Stimulated activated naive CD4-positive, alpha-beta T cell (primary cell): ENCODE measurements at places on chromosomes 6 and 20.

- DNase-seq: peak; percentile 23
These were observed 646 bp downstream of the HMGA1 start for GRCh38 chr6:34237316-34237721.

DNA sequence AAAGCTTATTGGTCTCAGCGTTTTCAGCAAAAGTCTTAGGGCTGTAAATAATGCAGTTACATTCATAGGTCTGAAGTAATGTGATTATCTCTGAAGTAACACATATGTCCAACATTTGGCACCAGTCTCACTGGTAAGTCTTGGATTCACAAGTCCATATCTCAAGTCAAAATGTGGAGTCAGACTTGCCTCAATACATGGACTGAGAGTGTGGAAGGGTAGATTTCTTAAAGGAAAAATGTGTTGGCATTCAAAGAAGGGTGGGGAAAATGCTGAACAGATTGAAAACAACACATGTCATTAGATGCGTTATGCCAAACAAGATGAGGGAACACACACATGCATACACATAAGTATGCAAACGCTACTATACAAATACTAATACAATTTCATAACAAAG, 989.0 kb upstream of the MANEA start:
- DNase-seq: no peak

DNA sequence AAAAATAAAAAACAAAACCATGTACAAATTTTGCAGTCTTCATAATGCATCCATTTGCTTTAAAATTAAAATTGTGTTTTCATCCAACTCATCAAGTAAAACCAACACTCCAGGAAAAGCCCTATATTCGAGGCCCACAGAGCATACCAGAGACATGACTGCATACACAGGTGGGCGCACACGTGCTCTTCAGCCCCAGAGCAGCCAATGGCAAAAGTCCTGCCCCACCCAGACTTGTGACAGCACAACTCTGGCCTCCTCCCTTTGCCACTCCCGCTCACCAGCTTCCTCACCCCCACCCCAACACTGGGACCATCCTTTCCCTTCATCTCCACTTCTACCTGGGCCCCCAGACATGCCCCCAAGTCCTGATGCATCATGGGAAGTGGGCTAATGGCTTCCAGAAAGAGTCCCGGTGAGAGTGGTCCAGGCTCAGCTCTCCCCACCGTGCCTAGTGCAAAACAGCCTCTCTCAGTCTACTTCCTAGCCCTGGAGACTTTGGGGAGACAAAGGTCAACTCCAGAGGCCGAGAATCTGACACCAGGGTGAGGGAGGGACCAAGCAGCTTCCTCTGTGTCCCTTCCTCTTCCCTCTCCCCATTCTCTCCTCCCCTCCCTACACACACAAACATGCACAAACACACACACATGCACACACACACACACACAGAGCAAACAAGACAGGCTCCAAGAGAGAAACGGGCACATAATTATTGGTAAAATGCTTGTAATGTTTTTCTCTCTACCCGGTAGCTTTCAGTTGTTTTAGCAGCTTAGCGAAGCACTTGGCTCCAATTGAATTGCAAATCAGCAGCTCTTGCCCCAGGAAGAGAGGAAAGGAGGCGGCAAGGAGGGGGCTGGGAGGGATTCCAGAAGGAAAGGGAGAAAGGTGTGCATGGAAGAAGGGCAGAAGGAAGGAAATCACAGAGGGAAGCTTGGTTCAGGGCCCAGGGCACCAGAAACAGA, 14.3 kb downstream of the GRM4 start:
- DNase-seq: no peak

GRCh38 chr6:15936503-15936902, 192.4 kb upstream of the MYLIP start:
- DNase-seq: no peak

GRCh38 chr6:128807577-128807976, 75.4 kb upstream of the LAMA2 start:
- no peak for DNase-seq

- DNase-seq: peak; percentile 71
These were observed 58.6 kb downstream of the PPP1R3G start for GRCh38 chr6:5143634-5144311.

GRCh38 chr6:29419516-29419915, 4.8 kb downstream of the OR12D1 start:
- DNase-seq: no peak

GRCh38 chr6:31058128-31058894, 48.0 kb downstream of the MUC22 start:
- no peak for DNase-seq

DNA sequence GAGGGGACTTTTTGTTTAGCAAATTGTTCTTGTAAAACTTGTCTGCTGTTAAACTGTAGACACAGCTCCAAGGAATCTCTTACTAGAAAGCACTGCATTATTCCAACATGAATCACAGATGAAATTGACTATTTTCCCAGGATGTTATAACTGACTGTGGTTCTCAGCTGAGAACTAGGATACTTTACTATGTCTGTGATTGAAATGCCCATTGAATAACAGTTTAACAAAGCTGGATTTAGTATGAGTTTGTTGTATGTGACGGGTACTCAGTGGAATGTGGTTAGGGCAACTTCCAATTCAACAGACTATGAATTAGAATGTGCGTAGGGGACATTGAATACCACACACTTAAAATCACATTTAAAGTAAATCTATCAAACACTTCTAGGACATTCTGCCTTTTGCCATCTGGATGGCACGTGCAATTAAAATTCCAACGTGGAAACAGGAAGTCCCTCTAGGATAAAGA, 193.4 kb upstream of the PREP start:
- DNase-seq: no peak

- DNase-seq: no peak
These were observed 625.4 kb downstream of the QKI start for GRCh38 chr6:164039954-164040375.

- no peak for DNase-seq
These were observed 552.3 kb upstream of the FLRT3 start for GRCh38 chr20:14889496-14890255.

GRCh38 chr20:10927936-10928840, 254.4 kb upstream of the JAG1 start:
- no peak for DNase-seq

DNA sequence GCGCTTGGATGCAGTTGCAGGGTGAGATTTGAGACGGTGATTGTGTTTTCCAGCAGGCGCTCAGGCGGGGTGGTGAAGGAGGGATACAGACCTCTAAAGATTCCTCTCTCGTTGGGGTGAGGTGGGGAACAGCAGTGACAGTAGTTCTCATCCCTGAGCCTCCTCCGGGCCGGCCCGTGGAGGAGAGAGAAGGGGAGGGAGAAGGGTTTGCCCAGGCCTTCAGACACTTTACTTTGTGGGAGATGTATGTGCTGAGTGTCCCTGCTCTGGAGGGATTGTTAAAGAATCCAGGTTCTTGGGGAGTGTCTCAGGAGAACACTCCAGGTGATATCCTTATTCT, 41.0 kb downstream of the PSMB9 start:
- no peak for DNase-seq

GRCh38 chr6:144194293-144194810, 44.0 kb downstream of the STX11 start:
- no peak for DNase-seq

DNA sequence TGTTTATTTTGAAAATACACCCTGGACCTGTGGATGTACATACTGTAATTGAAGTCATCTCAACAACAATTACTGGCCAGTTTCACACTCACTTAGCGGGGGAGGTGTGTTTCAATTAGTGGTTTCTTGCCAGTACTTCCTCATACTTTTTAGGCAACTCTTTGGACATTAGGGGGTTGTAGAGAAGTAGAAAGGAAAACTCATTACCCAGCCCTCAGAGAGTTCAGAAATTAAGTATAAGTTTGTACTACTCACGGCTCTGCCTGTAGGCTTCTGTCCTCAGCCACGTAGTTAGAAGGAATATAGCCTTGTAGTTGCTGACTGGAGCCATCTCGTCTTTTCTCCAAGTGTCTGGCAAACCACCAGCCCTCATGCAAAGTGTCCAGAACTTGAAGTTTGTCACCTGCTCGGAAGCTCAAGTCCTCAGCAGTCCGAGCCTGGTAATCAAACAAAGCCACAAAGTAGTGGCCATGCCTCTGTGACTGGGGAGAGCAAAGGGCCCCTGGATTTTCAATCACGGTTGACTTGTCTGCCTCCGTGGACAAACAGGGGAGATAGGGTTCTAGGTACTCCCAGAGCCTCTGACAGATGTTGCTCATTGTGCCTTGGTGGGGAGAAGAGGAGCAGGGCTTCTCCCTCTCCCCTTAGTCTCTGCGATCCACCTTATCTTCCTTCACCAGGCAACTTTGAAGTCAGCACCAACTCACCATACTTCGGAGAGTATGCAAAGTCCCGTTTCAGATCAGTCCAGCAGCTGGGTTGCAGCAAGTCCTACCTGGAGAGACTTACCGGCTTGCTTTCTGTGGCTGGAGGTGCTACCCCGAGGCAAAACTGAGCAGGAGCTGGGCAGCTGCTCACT, 749 bp downstream of the FRK start:
- no peak for DNase-seq

DNA sequence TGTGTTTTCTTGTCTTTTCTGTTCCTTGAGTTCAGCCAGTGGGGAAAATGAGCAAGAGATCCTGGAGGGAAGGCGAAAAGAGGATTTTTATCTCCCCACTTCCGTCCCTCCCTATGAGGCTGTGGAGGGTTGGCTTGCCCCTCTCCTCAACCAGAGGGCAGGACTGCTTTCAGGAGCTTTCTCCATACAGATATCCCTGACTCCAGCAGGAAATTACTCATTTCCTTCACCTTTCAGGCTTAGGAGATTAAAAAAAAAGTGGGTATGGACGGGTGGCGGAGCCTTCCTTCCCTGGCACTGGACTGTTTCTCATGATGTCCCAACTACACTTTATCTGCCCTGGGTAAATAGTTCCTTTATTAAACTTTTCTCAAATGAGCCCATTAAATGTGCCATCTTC, 241.2 kb downstream of the FRK start:
- no peak for DNase-seq

GRCh38 chr6:51342393-51342792, 523.7 kb downstream of the TFAP2B start:
- DNase-seq: no peak

- DNase-seq: no peak
These were observed 138.9 kb upstream of the NUP153 start for GRCh38 chr6:17845598-17845997.

DNA sequence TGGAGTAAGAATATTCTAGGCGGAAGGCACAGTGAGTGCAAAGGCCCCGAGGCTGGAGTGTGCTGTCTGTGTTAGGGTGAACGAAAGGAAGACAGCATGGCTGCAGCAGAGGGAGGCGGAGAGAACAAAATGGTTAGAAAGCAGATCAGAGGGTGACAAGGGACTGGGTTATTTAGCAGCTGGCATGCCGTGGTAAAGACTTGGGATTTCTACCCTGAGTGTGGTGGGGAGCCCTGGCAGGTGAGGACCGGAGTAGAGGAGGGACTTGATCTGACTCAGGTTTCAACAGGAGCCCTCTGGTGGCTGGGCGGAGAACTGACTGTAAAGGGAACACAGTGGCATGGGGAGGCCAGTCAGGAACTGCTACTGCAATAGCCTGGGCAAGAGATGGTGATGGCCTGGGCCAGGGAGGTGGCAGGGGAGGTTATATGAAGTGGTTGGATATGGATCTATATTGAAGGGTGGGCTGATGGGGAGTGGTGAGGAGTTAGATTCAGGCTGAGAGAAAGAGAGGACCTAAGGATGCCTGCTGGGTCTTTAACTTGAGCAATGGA, 38.0 kb downstream of the PIM1 start:
- peak; percentile 67 for DNase-seq

DNA sequence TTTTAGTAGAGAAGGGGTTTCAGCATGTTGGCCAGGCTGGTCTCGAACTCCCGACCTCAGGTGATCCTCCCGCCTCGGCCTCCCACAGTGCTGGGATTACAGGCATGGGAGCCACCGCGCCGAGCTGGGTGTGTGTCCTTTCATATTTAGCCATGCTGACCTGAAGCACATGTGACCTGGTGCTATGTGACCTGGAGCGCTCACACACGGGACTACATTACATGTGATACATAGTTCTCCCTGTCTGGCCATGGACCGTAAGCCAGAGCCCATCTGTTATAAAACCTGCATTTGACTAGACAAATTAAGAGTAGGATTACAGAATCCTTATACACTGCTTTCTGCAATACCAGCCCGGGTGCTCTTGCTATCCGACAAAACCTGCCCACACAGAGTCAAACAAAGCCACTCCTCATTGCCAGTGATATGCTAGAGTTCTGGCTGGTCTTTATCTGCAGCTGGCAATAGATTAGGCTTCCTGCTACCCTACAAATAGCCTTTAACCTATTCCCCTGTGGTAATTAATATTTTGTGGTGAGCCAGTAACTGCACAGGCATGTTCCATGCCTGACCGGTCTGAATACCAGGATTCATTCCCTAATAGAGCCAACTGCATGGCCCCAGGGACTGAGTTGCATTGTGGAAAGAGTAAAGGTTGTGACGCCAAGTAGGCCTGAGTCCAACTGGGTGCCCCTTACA, 26.3 kb upstream of the FAM50B start:
- no peak for DNase-seq

DNA sequence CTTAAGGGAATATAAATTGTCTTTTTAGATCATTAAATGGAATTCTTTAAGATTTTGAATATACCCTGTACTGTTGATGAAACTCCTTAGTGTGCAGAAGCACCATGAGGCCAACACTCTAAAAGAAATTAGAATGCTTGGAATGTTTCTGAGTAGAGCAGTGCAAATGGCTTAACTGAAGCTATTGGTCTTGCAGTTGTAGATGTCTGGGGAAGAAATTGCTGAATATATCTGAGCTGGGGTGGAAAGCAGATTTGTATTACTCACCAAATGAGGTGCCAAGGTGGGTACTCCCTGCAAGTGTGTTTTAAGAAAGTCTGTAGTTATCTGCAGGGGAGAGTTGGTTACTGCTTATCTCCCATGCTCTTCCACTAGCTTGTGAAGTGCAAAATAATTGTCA, 119.0 kb downstream of the ADGRG6 start:
- DNase-seq: no peak

DNA sequence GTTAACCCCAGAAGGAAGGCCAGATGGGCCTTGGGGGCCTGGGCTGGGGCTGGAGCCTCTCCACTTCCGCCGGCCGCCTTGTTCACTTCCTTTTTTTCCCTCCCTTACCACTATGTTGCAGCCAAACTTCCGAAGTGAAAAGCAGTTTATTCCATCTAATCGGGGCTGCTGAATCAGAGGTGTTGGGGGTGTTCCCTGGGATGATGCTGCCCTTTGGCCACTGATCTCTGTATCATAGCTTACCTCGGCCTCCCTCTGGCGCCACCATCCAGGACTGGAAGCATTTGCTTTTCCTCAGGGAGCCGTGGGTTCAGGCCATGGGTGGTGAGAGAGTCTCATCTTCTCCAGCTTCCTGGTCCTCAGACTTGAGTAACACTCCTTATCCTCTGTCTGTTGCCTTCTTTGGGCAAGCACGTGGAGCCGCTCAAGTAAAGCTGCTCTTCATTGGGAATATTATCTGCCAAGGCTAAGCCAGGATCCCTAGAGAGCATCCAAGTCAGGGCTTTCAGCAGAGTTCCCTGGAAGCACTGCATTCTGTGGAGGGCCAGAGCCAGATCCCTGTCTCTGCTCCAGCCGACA, 39.6 kb downstream of the SLX4IP start:
- DNase-seq: no peak

DNA sequence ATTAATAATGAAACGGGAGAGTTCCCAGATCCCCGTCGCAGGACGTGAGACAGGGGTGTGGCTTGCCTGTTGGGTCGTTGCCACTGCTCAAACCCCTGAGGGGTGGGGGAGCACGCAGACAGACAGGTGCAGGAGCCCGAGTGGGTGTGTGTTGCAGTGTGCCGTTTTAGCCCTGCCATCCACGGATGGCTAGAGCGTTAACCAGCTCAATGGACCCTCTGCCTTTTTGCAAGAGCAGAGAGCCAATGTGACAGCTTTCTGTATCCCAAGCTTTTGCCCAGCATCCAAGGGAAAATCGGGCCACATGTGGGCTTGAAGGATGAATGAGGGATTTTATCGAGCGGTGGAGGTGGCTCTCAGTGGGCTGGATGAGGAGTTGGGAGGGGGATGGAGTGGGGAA, 237.9 kb downstream of the TSHZ2 start:
- DNase-seq: no peak
